ENCODE measurements at places on chromosomes 11 and 22. TPM values are rescaled to one million over a fixed set of nuclear protein-coding genes. Genes with fewer than 3 reads are reported as not detected.

The C11orf86 gene
- total RNA-seq: not detected

The IFITM10 gene
- total RNA-seq: 3.7 TPM

The OR10A2 gene
- not detected for total RNA-seq

The AP5B1 gene
- total RNA-seq: 16.2 TPM

The MTMR2 gene
- 7.7 TPM for total RNA-seq

The RPS13 gene
- total RNA-seq: 972 TPM

The A4GALT gene
- total RNA-seq: 11.2 TPM

The PARVG gene
- total RNA-seq: 1.4 TPM

The KCNK7 gene
- 0.56 TPM for total RNA-seq

The PAX6 gene
- total RNA-seq: 0.75 TPM

The OR8G5 gene
- not detected for total RNA-seq

The CCDC81 gene
- total RNA-seq: 0.41 TPM

The KIF18A gene
- total RNA-seq: not detected

Measured in psoas muscle (tissue), 8 donors.